ENCODE measurements at places on chromosomes 4 and X.

- DNase-seq = no peak
Measured at GRCh38 chrX:65406532-65406931, 128.1 kb downstream of the LAS1L start.

- no peak for DNase-seq
Measured at GRCh38 chrX:140355922-140356321, 148.9 kb downstream of the SOX3 start.

- DNase-seq = no peak
Measured at GRCh38 chr4:41747230-41748055, 1.1 kb downstream of the PHOX2B start.

GRCh38 chr4:5738061-5738460, 27.1 kb downstream of the EVC start:
- no peak for DNase-seq

DNA sequence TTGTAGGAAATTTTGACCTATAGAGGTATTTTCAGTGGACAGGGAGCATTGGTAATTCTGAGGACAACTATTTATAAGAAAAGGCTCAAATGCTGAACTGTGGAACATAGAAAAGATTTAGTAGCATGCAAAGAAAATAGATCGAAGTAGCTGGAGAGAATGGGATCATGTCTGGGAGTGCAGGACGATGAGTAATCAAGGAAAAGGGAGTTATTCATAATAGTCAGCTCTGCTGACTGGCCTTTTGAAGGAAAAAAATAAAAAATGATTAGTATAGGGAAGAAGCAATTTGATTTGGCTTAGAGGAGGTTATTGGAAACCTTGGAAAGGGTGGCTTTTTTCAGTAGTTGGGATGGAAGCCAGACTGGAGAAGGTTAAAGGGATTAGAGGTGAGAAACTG, 22.9 kb upstream of the ANK2 start:
- DNase-seq = no peak

- no peak for DNase-seq
Measured at GRCh38 chr4:5869966-5870619, 22.8 kb downstream of the CRMP1 start.

- DNase-seq = no peak
Measured at GRCh38 chr4:92231511-92231910, 72.3 kb upstream of the GRID2 start.

DNA sequence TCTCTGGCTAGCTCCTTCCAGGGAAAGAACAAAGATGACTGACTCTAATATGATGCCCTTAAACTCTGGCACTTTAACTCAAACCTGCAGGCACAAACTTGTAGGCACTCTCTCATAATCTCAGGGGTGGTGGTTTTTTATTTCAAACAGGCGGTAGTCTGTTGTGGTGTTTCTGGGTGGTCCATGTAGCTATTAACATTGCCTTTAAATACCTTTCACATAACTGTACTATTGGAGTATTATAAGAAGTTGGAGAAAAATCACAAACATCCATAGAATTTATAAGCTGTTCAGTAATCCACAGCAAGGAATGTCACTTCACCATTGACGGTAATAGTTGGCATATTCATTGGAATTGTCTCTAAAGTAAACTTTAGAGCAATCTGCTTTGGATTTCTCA, 204.2 kb upstream of the PDE5A start:
- DNase-seq = no peak

DNA sequence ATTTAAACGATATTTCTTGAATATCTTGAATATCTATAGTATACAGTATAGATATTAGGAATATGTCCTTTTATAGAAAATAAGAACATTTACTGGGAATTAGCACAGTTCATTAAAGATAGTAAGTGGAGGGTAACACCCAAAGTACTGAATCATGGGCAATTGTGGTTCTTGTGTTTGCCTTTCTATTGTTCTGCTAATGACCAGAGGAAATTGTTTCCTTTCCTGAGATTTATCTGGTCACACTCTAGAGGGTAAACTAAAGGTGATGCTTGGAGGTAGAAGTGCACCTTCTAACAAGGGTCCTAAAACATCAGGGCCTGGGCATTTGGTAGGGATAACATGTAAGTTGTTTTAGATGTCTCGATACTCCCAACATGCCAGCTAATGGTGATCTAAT, 241.3 kb upstream of the SFRP2 start:
- no peak for DNase-seq

DNA sequence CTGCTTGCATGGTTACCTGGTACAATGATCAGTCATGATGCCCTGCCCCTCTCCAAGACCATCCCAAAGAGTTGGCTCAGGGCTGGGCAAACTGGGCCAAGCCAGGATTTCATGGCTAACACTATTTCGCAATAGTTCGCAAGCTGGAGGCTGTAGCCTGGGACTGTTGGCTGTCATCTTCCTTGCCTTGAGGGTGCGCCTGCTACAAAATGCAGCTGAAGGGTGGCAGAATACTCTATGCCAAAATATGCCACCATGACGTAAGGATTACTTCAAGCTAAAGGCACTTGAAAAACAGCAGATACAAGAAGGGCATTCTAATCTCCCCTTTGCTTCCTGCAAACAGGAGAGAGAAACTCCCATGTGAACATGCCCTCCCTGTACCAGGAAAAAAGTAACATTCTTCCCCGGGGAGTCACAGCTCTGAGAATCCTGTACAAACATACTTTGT, 21.0 kb downstream of the SAT1 start:
- DNase-seq = no peak

DNA sequence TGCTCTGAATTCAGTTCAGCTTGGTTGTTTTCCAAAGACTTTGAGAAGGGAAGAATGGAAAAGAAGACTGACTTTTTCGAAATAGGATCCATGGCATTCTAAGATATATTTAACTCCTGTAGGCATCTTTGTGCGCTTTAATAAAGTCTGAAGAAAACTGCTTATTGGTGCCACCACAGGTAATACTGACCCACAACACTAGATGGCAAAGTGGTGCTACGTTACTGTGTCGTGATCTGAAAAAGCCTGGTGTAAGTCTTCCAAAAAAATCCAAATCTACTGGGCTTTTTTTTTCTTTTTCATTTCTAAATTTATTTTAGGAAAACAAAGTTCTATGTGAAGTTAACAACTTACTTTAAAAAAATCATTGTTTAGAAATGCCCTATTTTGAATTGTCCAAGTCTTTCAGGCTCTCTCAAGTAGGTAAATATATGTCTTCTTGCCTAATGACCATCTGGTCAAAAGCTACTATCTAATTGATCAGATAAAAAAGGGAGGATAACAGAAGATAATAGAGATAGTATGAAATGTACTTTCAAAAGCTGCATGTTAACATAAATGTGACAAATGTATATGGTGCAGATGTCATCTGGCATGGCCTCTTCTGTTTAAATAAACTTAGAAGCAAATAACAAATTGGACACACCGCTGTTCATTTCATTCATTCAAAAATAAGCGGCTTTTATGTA, 47.0 kb upstream of the MID1IP1 start:
- no peak for DNase-seq

DNA sequence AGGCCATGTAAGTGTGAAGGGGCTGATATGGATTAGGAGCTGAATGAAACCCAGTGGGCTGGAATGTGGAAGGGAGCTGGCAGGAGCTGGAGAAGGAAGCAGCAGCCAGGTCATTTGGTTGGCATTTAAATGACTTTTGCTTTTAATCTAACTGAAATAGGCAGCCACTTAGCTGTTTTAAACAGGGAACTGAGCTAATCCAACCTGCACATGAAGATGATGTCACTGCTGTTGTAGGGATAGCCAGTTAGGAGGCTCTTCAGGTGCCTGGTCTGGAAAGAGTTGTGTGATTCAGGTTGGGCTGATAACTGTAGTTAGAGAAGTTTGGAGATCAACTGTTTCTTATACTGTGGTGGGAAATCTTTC, 122.4 kb downstream of the PALLD start:
- DNase-seq = no peak

GRCh38 chr4:101122019-101122418, 225.3 kb downstream of the PPP3CA start:
- DNase-seq = no peak

DNA sequence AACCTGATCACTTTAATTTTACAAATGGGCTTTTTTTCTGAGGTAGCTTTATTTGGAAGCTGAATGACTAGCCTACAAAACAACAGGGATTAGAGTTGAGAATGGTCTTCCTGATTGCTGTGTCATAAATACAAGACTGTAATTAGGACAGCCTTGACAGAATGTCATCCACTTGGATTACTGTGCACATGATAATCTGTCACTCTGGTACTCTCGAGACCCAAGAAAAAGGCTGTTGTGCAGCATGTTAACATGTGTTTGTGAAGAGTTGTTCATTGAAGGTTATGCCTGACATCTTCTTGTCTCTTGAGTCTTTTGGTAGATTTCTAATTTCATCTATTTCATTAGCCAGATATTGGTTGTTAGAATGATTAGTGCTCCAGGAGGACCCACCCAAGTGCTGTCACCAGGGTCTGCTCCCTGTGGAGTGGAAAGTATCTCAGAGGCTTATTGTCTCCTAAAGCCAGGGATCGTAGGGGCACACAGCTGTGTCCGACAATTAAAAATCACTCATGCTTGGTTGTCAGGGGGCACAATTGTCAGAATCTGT, 212.2 kb upstream of the GPRIN3 start:
- no peak for DNase-seq

- DNase-seq = peak; percentile 70
Measured at GRCh38 chrX:106611679-106612392, at the start of gene RADX. Gene RADX, plus strand, starts transcription at chrX:106611978. Its CDS starts 103 bp downstream, at chrX:106612081.

DNA sequence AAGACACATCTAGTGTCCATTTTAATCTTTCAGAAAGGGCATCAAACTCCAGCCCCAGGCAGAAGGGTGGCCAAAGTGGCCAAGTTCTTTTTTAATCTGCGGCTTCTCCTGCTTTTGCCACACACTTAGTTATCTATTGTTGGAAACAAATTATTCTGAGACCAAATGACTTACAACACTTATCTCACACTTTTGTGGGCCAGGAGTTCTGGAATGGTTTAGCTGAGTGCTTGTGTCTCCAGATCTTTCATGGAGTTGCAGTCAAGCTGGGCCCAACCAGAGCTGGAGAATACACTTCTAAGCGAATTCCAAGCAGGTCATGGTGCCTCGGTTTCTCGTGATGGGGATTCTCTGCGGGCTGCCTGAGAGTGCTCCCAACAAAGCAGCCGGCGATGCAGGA, 4.0 kb downstream of the TXK start:
- DNase-seq = no peak

- DNase-seq = no peak
Measured at GRCh38 chrX:75074475-75074874, 81.6 kb downstream of the ABCB7 start.

- DNase-seq = peak; percentile 75
Measured at GRCh38 chrX:119565107-119565663, at the start of gene STEEP1. Gene STEEP1, minus strand, starts transcription at chrX:119565409. Its CDS starts 54 bp downstream, at chrX:119565355.

DNA sequence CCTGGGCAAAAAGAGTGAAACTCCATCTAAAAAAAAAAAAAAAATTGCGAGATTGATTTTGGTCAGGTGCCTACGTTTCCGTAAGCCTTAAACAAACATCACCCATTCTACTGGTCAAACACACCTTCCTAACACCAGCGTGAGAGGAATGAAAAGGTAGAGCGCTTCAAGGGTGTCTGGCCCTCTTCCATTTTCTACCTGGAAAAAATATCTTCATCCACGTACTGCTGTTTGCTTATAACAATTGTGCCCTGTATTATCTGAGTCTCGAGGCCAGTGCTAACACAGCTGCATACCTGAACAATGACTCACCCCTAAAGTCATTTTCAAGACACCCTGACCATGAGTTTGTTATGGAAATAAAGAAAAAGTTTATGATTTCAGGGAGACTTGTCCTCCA, 13.9 kb downstream of the TMSB4X start:
- no peak for DNase-seq

- DNase-seq = no peak
Measured at GRCh38 chr4:53196882-53197771, 168.7 kb downstream of the SCFD2 start.

DNA sequence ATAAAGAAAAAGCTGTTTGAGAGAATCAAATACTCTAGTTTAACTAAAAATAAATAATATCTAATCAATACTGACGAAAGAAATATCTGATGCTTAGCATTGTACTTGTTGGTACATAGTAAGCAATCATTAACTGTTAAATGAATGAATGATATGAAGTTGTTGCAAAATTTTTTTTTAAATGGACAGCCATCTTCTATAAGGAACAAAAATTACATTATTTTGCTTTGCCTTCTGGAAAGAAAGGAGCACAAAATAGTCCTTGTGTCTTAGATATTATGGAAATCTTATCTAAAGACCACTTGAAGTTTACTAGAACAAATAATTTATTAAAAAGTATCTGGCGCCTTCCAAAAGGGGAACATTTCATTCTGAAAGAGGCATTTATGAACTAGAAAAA, 4.5 kb downstream of the NFKB1 start:
- no peak for DNase-seq

DNA sequence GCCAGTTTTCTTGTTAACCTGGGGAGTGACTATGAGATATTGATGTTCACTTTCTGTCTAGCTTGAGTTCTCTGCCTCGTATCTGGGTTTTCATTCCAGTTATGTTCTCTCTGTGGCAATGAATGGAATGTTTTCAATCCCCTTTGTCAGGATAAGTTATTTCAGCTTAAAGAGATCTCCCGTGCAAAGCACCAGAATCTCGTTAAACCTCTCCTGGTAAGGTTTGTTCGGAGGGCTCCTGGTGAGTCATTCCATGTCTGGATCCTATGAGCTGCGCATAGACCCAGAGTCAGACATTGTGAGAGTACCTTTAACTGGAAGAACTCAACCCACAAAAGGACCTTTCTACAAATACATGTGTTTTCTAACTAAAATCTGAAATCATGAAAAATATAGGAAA, 51.0 kb downstream of the KDR start:
- DNase-seq = no peak

GRCh38 chrX:101507372-101507771, 22.1 kb downstream of the ARMCX4 start:
- no peak for DNase-seq

- no peak for DNase-seq
Measured at GRCh38 chr4:15677507-15677988, 4.1 kb upstream of the FAM200B start.

- DNase-seq = no peak
Measured at GRCh38 chr4:11869191-11869870, 440.6 kb upstream of the HS3ST1 start.

DNA sequence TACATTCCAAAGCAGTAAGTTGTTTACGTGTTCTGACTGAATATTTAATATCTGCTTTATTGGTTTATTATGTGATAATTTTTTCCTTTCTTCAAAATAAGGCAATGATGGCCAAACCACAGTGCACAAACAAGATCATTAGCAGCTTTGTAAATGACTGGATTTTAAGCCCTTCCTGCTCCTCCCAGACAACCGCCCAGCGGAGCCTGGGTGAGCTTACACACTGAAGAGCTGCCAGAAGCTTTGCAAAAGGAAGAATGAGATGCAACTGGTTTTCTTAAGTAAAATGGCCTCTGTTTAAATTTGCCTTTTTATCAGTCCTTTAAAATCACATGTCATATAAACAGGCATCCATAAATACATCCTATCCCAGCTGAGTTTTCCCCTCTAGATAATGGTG, 52.2 kb downstream of the SPARCL1 start:
- no peak for DNase-seq

GRCh38 chrX:72367516-72367915, 61.8 kb upstream of the CITED1 start:
- no peak for DNase-seq
